Peyer's patch (tissue), 4 donors: ENCODE measurements at places on chromosomes 2 and 18. TPM values are rescaled to one million over a fixed set of nuclear protein-coding genes. Genes with fewer than 3 reads are reported as not detected.

- DNase-seq, result no peak
Observed at GRCh38 chr2:86370579-86370978, 33.2 kb upstream of the REEP1 start.

DNA sequence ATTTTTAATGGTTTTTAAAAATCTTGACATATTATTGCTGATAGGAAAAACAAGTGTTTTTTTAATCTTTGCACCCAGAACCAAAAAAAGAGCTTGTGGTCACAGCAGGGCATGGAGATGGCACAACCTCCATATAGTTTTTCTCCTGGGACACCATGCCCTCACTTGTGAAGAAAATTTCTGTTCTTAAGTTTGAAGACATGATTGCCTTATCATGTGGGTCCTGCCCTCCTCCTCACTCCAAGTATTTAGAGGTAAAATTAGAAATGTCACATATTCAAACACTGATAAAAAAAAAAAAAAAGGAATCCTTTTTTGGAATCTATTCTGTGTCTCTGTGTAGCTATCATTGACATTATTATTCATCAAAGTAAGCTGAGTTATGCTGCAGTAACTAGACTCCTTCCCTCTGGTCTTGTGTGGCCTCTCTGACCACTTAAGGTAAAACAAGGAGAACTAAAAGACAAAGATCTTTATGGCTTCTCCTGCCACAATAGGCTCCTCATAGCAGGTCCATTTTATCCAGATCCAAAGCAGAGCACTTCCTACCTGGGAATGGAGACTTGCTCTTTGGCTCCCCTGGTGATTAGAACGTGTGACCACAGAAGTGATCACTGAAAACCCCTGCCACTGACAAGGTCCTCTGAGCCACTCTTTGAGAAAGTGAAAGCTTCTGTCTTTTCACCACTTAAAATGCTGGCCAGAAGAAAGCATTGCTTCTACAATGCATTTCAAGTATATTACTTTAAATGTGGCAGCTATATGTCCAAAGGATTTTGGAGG, 19.8 kb downstream of the ADD2 start:
- DNase-seq, result no peak

GRCh38 chr2:54964271-54964670, 86.0 kb downstream of the RTN4 start:
- no peak for DNase-seq

DNA sequence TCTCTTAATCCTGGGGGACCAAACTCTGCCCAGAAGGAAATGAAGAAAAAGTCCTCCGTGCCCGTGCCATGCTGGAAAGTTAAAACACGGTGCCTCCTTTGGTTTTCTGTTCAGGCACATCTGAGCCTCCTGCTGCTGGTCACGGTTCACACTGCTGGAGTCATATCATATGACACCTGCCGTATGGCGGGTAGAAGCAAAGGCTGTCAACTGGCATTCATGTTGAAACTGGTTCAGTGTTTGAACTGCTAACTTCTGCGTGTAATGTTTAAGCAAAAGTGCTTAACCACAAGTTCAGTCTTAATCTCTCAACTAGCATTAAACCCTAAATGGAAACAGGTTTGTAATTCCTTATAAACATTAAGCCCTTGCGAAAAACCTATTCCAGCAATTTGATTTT, 3.1 kb downstream of the STK39 start:
- no peak for DNase-seq

- DNase-seq, result no peak
Observed at GRCh38 chr2:99150706-99151105, 4.0 kb downstream of the TSGA10 start.

GRCh38 chr18:55073116-55073515, 113.9 kb upstream of the CCDC68 start:
- no peak for DNase-seq

GRCh38 chr2:24702800-24703199, 90.4 kb downstream of the PTRHD1 start:
- DNase-seq, result no peak

DNA sequence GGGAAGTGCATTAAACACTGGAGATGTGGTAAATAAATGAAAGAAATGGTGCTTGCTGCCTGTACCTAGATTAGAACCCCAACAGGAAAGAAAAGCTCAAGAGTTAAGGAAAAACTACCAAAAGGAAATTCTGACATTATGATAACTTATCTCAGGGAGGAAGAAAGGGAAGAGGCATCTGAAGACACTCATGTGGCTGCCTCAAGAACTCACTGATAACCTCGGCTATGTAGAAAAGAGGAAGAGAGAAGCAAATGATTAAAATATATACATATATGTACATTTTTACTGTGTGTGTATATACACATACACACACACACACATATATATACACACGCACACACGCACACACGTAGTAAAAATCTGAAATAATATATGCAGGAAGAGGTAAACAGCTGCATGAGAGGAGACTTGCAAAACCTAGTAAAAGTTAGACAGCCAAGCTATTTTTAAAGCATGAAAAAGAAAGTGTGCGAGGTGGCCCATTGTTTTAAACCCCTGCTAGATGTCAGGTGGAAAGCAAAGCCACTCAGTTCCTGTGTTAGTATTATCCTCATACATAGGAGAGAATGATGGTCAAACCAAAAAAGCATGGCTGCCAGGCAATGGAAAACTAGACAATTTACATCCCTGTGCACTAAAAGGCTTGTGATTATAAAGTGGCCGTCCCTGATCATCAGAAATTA, 483.0 kb upstream of the NRP2 start:
- no peak for DNase-seq

GRCh38 chr2:46025676-46026075, 271.5 kb upstream of the EPAS1 start:
- no peak for DNase-seq

DNA sequence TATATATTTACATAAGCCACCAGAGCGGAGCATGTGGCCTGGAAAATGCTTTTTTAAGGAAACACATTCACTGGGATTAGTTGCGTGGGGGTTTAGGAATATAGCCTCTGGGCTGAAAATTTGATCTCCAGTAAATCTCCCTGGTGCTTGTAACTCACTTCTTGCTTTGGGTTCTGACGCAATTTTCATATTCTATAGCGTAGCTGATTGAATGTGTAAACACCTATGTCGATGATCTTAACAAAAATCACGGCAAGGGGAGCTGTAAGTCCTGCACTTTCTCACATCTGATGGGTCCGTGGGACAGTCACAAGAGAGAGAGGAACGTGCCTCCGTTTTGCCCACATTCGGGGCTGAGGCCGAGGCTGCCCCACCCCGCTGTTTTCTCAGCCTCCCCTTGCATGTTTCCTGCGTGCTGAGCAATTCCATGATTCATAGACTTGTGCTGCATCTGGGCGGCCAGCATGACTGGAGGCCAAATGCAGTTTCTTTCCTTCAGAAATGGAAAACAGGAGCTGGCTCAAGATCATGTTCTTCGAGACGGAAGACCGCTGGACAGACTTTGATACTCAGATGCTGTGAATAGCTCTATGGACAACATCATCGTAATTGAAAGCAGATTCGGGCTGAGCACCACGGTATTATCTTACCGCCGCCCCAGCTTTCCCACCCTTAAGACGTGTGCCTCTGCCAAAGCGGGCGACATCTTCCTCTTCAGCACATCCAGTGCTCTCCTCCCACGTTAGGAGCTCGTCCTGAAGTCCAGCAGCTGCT, 109.2 kb downstream of the TMEM18 start:
- DNase-seq, result no peak

DNA sequence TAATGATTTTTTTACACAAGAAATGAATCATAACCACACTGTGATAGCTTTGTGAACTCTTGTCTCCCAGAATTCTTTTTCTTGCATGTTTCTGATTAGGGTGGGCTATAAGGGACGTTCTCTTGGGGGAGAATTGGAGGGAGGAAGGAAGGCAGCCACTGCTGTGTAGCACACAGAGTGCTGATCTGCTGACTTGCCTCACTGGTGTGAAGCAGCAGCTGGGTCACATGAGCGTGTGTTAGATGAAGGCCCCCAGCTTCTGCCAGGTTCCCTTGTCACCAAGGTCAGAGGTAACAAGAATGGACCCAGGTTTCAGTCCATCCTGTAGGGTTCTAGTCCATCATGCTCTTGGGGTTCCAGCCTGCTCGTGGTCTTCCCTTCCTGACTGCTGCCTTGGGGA, 107.4 kb upstream of the GLI2 start:
- no peak for DNase-seq

DNA sequence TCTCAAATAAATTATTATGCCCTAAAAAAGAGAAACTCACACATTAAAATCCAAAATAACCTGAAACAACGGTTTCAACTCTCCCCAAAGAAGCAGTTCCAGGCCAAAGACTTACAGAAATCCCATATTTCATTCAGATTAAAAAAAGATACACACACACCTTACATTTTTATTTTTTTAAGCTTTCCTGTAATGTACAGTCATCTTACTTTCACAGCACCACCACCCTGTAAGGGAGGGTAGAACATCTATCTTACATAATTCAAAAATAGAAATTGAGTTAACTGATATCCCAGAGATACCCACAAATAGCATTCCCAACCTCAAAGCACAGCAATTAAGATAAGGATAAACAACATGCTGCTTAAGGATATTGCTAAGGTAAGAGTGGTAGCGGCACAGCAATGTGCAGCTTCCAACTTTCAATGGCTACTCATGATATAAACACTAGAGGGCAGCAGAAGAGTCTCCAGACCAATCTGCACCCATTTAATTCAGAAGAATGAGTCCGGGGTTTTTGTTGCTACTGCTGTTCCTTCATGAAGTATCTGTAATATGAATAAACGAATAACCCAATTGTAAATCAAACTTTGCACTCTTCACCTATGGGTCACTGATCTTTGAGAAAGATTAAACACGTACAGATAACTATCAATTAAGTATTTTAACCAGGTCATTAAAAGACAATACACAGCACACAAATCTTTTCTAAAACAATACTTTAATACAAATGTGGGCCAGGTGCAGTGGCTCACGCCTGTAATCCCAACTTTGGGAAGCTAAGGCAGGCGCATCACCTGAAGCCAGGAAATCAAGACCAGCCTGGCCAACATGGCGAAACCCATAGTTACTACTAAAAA, 11.3 kb downstream of the GFPT1 start:
- DNase-seq, result no peak

GRCh38 chr2:66930339-66931220, 466.6 kb upstream of the ETAA1 start:
- no peak for DNase-seq

DNA sequence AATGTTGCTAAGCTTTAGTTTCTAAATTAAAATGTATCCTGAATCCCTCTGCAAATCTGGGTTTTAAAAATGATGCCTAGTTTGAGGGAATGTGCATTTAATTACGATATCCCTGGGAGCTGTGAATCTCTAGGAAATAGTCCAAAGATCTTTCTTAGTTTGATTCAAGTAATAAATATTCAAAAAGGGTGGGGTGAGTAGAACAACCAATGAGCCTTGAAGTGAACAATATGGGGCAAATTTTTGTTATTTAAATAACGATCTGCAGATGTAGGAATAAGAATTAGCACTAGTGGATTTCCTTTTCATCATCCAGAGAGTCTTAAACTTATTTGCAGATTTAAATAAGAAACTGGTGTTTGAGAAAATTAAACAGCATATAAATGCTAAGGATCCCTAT, 106.3 kb downstream of the ACVR1 start:
- no peak for DNase-seq

DNA sequence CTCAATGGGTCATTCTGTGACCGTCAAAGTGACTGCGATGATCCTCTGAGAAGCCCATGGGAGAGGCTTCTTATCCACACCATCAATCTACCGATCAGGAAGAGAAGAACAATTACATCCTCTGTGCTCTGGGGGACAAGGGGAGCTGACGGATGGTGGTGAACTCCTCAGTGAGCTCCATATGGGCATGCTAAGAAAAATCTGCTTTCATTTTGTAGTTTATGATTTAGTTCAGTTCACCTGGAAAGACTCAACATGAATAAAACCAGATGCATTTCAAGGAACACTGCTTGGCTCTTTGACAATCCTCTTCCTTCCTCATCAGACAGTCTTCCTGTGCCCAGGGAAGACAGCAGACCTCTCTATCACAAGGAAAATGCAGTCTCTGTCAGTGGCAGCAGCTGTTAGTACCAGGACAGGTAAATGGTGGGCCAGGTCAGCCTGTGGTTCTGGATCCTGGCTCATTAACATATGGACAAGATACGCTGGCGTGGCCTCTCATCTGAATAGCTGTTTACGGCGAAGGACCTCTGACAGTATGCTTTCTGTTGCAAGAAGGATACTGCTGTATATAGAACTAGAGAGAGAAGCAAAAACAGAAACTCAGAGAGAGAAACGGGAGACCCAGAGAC, 176.9 kb downstream of the BCL2 start:
- DNase-seq, result no peak

DNA sequence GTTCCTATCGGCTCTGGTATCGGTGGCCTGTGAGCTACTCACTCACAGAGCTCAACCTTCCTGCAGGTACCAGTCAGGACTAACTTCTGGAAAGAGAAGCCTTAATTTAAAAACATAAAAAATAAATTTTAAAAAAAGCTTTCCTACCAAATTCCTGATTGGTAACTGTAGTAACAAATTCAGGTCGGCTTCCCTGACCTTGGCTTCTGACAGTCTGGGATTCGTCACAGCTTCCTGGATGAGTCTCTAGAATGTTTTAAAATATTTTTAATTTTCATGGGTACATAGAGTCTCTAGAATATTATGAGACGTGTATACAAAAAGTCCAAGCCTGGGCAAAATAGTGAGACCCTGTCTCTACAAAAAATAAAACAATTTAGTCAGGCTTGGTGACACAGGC, 45.0 kb upstream of the MTCL1 start:
- no peak for DNase-seq

DNA sequence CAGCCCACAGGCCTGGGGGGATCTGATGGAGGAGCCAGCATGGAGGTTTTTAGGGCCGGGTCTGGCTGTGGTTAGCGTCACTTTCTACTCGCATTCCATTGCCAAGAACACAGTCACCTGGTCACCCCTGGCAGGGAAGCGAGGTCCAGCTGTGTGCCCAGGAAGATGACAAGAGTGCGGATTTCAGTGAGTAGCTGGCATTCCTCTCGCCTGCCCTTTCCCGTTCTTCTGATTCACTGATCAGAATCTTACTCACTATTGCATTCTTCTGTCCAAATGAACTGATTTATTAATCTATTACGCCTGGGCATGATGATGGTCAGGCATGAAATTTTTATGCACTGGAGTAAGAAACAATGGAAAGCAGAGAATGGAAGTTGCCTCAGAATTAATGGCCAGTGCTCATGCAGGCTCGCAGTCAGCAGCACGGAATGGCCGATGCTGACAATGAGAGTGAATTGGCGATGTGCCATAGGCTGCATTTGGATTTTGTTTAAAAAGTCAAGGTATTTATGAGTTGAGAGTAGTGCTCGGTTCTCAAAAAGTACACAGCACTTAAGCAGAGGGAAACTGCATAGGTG, 76.4 kb upstream of the MGAT5 start:
- DNase-seq, result no peak

- DNase-seq, result no peak
Observed at GRCh38 chr2:113213061-113213930, 39.5 kb downstream of the PSD4 start.

KIF5C gene
- 1.2 TPM for total RNA-seq

MPPE1 gene
- 69.3 TPM for total RNA-seq

MC5R gene
- total RNA-seq, result not detected

DUSP2 gene
- total RNA-seq, result 2.7 TPM

NPPC gene
- not detected for total RNA-seq

ANKRD30BL gene
- not detected for total RNA-seq

SLC39A10 gene
- total RNA-seq, result 13.4 TPM

EML6 gene
- 9.9 TPM for total RNA-seq

MGAT5 gene
- total RNA-seq, result 182 TPM

DNER gene
- 2.5 TPM for total RNA-seq

CCBE1 gene
- total RNA-seq, result 1.5 TPM

PLCL1 gene
- total RNA-seq, result not detected
